ENCODE measurements at places on chromosomes 7 and 10. TPM values are rescaled to one million over a fixed set of nuclear protein-coding genes. Genes with fewer than 3 reads are reported as not detected.

- no peak overlapping the region for H3K27ac ChIP-seq
- no peak for DNase-seq
- H3K27me3 ChIP-seq, result no peaks in the 10 kb centered on the region
- H3K36me3 ChIP-seq, result no peaks in the 10 kb centered on the region
- H3K4me3 ChIP-seq, result no peak overlapping the region
Measured at GRCh38 chr10:58350619-58351323, 16.0 kb downstream of the UBE2D1 start.

GRCh38 chr10:62813453-62813852 is 2.7 kb downstream of the EGR2 start:
- H3K27me3 ChIP-seq, result peaks cover 11% of the 10 kb centered on the region
- H3K27ac ChIP-seq, result no peak overlapping the region
- peaks cover 43% of the 10 kb centered on the region for H3K4me1 ChIP-seq
- H3K36me3 ChIP-seq, result no peaks in the 10 kb centered on the region

Gene NRCAM
- 0.27 TPM for total RNA-seq

- no peaks in the 10 kb centered on the region for H3K4me1 ChIP-seq
- no peaks in the 10 kb centered on the region for H3K27me3 ChIP-seq
- no peak overlapping the region for H3K4me3 ChIP-seq
- H3K36me3 ChIP-seq, result no peaks in the 10 kb centered on the region
Measured at GRCh38 chr10:65231148-65231547, 1694.7 kb upstream of the LRRTM3 start.

DNA sequence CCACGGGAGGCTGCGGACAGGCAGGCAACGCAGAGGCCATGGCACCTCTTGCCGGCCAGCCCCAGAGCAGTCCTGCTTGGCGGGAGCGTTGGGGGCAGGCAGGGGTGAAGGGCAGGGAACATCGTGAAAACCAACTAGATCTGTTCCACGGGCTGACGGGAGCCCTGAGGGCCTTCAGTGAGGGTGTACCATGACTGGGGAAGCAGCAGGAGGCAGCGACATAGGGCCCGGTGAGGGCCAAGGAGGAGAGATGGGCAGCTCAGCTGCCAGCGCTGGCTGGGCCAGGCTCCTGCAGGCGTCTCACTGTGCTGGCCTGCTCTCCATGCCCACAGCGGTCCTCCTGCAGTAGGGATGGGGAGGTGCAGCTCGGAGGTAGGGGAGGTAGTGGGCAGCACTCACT is 196.5 kb downstream of the ELFN1 start:
- no peaks in the 10 kb centered on the region for H3K36me3 ChIP-seq
- no peaks in the 10 kb centered on the region for H3K27me3 ChIP-seq
- no peak overlapping the region for H3K27ac ChIP-seq
- DNase-seq, result no peak
- no peak overlapping the region for H3K4me3 ChIP-seq
- H3K4me1 ChIP-seq, result no peaks in the 10 kb centered on the region

Data from natural killer cell (primary cell).